ENCODE measurements at places on chromosomes 1 and 21. TPM values are rescaled to one million over a fixed set of nuclear protein-coding genes. Genes with fewer than 3 reads are reported as not detected.

- peaks cover 3% of the 10 kb centered on the region for H3K36me3 ChIP-seq
- H3K4me3 ChIP-seq = peak within 1 kb of the TSS; percentile 94
- H3K4me1 ChIP-seq = peaks cover 16% of the 10 kb centered on the region
- DNase-seq = peak; percentile 94
- no peaks in the 10 kb centered on the region for H3K27me3 ChIP-seq
Observed at GRCh38 chr1:222712253-222713090, at the start of the genes AIDA and BROX. Gene AIDA (minus strand): TSS chr1:222712491. CDS start chr1:222712317, 174 bp downstream. Gene BROX (plus strand): TSS chr1:222712564. CDS start chr1:222715700, 3,136 bp downstream.

- H3K36me3 ChIP-seq = 0 out of 2 replicates have a peak, but pooled peaks cover under 1% of the 10 kb centered on the region
- no peak overlapping the region for H3K27ac ChIP-seq
- no peaks in the 10 kb centered on the region for H3K4me1 ChIP-seq
- peak; percentile 19 for DNase-seq
Observed at GRCh38 chr1:45718289-45718688, 30.3 kb downstream of the TMEM69 start.

DNA sequence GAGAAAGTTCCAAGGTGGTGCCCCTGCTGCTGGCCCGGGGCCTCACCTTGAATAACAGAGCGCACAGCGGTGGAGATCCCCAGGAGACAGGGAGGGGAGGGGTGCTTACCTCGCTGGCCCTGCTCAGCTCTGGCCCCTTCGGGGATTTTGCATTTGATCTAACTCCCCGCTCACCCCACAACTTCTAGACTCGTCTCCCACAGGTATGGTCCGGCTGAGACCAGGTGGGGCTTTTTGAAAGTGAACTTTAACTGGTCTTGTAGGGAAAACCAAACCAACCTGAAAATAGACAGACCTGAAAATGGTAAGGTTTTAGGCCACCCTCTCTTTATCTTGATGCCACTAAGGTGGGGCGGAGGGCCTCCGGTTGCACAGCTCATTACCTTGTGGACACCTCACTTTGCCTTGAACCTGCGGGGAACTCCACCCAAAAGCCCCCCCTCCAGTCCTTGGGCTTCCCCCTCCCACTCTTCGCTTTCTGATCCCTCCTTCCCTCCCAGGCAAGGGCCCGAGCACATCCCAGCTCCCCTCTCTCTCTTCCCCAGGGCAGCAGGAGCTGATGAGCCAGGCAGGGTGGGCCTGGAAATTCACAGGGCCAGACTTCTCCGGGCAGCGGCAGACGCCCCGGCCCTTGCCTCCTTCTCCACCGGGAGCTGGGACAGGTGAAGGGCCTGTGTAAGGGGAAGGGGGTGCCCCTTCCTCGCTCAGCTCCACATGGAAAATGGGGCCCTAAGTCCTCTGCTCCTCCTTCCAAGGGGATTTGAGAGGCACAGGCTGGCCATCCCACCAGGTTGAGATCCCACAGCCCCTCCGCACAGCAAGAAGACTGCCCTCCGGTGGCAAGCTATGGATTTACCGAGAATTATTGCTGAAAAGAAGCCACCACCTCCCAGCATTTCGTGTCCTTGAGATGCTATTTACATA, 16.1 kb downstream of the TNFRSF8 start:
- H3K36me3 ChIP-seq = peaks cover 25% of the 10 kb centered on the region
- peak overlapping the region; percentile 76 for H3K27ac ChIP-seq
- peaks cover 38% of the 10 kb centered on the region for H3K4me1 ChIP-seq
- peak; percentile 76 for DNase-seq

Gene TNFRSF1B
- total RNA-seq = 2.1 TPM
